ENCODE measurements at places on chromosomes 11 and 22.

DNA sequence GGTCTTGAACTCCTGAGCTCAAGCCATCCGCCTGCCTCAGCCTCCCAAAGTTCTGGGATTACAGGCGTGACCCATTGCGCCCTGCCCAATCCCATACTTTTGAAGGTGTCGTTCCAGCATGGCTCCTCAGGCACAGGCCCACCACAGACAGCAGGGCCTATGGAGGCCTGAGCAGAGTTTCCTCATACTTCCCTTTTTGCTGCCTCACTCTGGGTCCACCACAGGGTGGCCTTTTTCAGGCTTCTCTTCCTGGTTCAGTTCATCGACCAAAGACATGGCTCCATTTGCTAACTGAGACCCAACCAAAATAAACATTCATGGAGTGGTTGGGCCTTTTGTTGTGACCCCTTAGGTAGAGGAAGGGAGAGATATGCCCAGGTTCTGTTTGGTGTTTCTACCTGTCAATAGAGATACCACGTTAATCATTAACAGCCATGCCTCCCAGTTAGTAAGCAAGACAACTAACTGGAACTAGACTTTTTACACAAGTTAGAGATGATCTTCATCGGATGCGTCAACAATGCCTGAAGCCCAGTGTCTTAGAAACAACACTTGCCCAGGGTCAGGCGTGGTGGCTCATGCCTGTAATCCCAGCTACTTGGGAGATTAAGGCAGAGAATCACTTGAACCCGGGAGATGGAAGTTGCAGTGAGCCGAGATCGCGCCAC, 35.1 kb downstream of the TRIOBP start:
- DNase-seq = no peak

DNA sequence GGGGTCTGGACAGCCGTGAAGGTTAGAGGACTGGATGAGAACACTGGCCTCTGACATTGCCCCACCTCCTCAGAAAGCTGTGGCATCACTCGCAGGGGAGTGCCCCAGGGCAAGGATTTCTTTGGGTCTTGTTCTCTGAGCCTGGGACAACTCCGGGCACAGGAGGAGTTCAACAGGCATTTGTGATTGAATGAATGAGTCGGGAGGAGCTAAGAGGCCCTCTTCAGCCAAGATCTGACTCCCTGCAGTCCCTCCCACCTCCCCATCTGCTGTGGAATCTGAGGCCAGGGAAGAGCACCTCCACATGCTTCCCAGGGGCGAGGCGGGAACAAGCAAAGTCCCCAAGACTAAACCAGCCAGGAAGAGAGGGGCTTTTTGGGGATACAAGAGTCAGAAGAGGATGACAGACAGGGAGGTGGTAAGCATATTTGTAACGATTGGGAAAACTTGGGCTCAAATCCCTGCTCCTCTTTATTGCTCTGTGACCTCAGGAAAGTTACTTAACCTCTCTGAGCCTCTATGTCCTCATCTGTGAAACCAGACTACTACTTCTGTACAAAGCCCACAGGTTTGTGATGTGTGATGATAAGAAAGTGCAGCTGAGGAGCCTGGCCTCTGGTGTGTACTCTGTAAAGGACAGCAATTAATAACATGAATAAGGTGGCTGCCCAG, 6.4 kb downstream of the TP53I11 start:
- no peak for DNase-seq

DNA sequence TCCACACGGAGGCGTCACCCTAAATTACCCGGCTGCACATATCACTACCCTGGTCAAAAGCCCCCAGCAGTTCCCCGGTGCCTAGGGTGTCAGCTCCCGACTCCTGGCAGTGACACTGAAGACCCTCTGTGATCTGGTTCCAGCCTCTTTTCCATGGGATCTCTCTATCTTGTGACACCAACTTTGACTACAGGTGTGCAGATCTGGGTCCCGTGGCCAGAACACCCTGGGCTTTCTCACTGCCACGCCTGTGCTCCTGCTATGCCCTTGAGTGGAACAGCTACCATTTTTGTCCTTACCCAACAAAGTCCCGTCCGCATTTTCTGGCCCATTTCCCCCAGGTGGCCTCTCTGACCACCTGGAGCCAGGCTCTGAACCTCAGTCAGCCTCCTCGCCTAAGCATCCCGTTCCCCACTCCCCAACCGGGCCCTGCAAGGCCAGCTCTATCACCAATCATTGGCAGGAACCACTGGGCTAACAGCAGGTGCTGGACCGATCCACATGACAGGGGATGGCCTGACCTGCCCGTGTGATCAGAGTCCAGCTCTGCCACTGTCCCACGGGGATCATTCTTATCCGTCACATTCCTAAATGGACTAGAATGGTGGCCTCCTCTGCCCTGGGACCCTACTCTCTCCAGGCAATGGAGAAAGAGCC, 20.7 kb upstream of the CBX7 start:
- no peak for DNase-seq

GRCh38 chr11:58907780-58908179, 31.5 kb upstream of the GLYATL1 start:
- DNase-seq = no peak

DNA sequence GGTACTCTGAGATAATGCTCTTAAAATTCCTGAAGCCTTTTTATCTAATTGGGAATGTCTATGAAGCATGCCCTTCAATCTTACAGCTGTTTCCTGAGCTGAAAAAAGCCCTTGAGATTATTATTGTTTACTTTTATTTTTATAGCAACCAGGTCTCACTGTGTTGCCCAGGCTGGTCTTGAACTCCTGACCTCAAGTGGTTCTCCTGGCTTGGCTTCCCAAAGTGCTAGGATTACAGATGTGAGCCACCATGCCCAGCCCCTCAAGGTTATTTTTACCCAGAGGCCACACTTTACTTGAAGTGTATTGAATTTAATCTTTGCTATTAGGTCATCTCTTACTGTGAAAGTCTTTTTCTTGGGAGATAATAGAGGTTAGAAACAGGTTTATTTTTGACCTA, 7.0 kb upstream of the SWAP70 start:
- DNase-seq = no peak

GRCh38 chr11:122138744-122139594, 23.0 kb upstream of the BLID start:
- no peak for DNase-seq

GRCh38 chr11:68974421-68975194, 6.2 kb downstream of the MRGPRD start:
- no peak for DNase-seq

- no peak for DNase-seq
Measured at GRCh38 chr11:1883346-1884302, 8.1 kb downstream of the PRR33 start.

- DNase-seq = no peak
Measured at GRCh38 chr11:132658696-132659095, 873.6 kb downstream of the OPCML start.

- DNase-seq = no peak
Measured at GRCh38 chr22:39147335-39148025, 5.0 kb downstream of the CBX7 start.

DNA sequence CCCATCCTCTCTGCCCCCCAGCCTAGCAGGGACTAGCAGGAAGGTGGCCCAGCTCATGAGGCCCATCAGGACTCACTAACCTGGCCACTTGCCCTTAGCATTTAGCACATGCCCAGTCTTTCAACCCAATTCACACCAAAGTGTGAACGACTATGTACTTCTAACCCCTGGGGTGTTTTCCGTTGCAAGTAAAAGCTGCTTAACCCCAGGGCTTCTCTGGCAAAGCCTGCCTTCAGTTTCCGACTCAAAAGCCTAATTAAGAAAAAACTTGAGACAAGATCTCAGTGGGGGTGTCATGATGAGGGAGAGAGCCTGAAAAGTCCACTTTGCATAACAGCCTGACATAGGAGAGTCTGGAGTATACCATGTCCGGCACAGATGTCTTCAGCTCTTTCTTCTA, 347.8 kb downstream of the MN1 start:
- DNase-seq = no peak

DNA sequence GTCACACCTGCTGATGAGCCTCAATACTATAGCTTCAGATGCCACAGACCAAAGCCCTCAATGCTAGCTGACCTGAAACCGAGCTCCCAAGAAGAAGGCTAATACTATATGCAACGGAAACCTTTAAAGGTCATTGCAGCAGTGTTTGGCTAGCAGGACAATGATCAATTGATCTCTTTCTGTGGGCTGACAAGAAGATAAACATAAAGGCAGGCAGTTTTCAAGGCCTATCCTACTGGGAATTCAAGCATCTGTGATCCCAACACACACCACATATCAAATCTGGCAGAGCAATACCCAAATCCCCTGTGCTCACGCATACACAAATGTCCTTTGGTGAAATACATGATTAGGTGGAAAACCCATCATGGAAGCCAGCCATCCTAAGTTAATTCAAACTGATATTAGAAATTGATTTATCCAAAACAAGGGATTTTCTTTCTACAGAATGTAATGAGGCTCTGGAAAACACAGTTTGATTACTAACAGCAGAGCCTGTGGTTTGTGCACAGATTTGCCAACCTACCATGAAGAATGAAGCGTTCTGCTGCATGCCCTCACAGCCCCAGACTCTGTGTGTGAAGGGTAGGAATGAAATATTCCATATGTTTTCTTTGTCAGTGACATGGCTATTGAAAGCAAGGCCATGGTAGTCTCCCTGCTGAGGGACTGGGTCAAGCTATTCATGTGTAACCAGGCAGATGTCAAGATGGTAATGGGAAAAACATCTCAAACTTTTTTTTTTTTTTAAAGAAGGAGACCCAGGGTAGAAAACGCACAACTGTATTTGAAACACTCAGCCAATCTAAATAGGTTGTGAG, 12.2 kb downstream of the LGR4 start:
- no peak for DNase-seq

DNA sequence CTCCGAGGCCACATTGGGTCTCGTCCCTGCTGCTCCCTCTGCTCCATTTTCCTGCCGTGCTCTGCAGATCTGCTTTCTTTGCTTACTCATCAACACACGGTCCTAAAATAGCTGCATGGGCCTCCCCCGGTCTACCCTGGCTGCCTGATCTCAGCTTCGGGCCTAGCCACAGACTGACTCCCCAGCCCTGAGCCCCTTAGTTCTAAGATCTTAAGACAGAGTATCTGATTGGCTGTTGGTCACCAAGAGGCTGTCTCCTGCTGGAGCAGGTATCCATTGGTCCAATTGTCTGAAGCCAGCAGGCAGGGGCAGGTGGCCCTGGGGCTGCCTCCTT, 53.7 kb upstream of the NECTIN1 start:
- no peak for DNase-seq

DNA sequence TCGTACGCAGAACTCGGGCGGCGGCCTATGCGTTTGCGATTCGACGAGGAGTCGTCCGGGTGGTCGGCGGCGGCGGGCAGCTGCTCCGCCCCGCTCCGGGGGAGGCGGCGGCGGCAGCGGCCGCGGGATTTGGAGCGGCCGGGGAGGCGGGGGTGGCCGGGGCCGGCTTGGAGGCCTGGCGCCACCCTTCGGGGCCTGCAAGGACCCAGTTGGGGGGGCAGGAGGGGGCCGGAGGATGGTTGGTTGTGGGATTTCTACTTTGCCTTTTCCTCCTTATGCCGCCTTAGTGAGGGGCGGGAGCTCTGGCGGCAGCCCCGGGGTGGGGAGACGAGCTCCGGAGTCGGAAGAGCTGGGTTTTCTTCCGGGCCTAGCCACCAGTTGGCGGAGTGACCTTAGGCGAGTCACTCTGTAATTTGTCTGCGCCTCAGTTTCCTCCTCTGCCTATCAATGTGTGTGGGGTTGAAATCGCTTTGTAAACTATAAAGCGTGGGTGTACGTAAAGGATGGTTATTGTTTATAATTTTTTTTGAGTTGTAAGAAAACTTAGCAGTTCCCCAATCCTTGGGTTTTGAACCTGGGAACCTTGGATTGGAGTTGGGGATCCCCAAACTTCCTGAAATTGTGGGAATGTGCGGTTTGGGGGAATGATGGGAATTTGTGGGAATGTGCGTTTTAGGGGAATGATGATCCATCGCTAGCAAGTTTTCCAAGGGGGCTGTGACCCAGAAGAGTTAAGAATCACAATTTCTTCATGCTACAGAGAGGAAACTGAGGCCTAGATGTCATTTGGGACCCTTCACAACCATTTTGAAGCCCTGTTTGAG, 679 bp downstream of the TUG1 start:
- DNase-seq = no peak

DNA sequence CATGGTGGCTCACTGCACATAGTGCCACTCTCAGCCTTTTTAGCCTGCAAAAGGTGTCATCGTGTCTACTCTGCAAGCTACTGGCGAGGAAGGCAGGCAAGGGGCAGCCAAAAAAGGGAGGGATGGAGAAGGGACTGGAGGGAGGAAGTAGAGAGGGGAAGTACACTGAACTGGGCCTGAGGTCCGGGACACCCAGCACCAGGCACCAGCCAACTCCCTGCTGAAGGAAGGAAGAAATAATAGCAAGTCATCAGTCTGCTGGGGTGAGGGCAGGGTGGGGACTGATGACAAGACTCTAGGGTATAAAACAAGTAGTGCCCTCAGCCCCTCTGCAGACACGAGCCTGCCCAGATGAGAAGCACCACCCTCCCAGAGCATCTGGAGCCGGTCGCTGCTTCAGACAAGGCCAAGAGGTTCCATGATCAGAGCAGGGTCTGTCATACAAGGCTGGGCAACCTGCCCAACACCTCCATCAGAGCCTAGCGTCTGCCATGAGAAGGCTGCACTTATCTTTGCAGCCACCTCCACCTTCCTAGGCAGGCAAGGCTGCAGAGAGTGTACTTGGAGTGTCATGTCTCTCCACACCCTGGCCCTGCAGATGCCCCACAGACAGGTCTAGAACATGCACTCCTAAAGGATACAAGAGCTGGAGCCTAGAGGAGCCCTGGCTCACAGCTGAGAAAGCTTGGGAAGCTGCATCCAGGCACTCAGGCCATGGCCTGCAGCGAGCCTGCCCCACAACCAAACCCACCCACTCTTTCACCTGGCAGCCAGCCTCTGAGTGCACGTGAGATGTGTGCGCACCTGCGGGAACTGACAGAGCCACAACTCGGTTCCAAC, 9.0 kb upstream of the COMT start:
- DNase-seq = no peak

DNA sequence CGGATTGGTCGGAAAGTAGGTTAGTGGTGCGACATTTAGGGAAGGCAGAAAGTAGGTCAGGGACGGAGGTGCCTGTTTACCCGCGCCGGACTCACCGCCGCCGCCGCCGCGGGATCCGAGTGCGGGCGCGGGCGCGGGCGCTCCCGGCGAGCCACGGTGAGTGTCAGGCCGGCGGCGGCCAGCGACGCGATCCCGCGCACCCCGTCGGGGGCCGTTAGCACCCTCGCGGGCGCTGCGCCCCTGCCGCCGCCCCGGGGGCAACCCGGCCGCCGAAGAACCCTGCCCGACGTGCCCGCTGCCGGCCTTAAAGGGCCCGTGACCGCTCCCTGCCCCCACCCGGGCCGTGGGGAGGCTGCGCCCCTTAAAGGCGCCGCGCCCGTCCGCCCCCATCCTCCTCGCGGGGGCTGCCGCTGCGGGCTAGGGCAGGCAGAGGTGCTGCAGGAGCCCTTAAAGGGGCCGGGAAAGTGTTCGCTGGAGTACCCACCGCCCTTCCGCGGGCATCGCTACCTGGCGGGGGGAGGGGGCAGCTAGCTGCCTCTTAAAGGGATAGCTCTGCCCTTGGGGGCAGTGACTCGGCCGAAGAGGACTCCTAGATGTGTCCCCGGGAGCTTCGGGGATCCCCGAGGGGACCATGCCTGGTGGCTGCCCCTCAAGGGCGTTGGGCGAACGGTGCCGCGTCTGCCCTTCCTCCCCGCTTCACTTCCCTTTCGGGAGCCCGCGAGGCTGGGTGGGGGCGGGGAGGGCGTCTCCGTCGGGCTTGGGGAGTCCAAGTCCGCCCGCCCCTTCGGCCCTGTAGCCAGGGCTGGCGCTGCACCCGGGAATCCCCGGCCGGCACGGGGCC, at the start of gene BMAL1:
Gene BMAL1 (plus strand): TSS at position 23 of the 841 bp plus-strand sequence. CDS start 76,519 bp downstream, outside the sequence.
- DNase-seq = no peak
